ENCODE measurements at places on chromosomes 7 and 10.

- no peak for DNase-seq
Observed at GRCh38 chr10:63627881-63628296, 106.7 kb downstream of the REEP3 start.

GRCh38 chr10:71008150-71008549 is 119.8 kb upstream of the PCBD1 start:
- no peak for DNase-seq

GRCh38 chr7:139389091-139389490 is 29.4 kb downstream of the LUC7L2 start:
- DNase-seq = no peak

GRCh38 chr10:104117839-104118323 is 4.1 kb upstream of the SFR1 start:
- no peak for DNase-seq

DNA sequence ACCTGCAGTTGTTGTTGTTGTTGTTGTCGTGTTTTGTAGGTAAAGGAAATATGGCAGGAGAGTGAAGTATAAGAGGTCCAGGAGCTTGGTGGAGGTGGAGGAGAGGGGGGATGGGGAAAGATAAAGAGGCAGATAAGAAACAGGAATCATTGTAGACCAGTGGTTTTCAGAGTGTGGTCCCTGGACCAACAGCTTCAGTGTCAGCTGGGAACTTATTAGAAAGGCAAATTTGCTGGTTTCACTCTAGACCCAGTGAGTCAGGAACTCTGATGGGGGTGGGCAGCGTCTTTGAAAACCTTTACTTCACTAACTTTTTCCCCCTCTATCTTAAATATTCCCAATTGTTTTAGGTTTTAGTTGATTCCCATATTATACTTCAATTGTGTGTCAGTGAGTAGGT is 241.5 kb downstream of the AUTS2 start:
- DNase-seq = no peak

DNA sequence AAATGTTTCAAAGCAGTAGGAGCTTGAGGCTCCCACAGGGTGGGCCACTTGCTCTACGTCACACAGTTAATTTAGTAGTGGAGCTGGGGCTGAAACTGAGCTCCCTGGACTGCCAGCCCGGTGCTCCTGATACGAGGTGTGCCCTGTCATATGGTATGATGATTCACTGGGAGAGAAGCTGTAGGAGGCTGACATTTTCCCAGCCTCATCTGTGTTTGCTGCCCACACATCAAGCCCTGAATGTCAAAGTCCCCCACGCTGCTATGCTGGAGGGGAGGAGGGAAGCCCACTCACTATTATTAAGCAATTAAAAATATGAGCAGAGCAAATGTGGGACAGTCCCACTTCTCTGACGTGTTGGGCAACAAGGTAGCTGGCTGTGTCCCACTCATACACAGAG is 81.2 kb upstream of the SORCS3 start:
- DNase-seq = no peak

DNA sequence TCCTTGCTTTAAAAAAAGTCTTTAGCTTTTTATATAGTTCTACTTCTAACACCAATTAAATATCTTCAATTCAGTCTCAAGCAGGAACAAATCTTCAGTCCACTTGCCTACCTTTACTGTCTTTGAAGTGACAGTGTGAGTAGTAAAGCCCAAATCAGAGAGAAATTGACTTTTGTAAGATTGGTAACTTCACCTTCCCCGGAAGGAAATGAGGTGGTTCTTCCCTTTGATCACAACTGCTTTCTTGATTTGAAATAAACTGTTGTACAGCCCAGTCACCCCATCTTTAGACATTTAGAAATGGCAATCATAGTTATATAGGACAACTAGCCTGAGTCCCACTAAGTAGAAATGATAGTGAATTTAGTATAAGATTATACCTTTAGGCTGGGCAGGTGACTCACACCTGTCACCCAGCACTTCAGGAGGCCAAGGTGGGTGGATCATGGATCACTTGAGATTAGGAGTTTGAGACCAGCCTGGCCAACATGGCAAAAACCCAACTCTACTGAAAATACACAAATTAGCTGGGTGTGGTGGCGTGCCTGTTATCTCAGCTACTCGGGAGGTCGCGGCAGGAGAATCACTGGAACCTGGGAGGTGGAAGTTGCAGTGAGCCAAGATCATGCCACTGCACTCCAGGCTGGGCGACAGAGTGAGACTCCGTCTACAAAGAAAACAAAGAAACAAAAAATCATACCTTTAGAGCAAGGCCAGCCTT is 4.7 kb downstream of the FAS start:
- DNase-seq = no peak

DNA sequence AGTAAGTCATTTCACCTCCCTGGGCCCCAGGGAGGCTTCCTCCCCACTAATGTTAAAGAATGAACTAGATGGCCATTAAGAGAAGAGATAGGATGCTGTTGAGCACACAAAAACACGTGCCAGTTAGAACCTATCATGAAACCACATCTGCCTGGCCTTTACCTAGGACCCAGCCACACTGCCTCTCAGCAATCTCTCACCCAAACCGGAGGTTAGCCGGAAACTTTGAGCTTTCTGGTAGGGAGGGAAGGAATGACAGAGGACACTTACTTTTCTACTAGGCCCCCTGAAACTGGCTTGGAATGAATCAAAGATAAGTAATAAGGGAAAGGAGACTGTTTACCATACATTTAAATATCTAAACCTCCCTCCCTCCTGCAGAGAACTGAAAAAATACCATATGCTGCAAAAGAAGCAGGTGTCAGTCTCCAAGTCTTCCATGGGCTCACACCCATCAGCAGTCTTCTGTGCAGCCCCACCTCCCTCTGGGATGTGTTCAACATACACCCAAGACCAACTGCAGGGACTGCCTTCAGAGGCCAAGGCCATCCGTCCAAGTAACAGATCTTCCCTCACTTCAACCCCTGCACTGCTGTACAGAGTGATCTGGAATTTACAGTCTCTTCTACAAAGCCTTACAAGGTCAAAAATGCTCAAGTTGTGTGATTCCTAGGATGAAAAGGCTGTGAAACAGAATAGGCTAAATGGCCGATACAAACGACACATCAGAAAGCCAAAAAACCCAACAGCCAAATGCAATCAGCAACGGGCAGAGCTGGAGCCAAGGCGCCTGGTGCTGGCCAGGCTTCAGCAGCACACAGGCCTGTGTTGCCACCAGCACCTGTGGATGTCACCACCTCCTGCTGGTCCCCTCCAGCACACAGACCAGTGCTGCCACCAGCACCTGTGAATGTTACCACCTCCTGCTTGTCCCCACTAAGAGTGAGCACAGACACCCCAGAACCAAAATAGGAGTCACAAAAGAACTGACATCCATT is 42.4 kb downstream of the SORBS1 start:
- no peak for DNase-seq

DNA sequence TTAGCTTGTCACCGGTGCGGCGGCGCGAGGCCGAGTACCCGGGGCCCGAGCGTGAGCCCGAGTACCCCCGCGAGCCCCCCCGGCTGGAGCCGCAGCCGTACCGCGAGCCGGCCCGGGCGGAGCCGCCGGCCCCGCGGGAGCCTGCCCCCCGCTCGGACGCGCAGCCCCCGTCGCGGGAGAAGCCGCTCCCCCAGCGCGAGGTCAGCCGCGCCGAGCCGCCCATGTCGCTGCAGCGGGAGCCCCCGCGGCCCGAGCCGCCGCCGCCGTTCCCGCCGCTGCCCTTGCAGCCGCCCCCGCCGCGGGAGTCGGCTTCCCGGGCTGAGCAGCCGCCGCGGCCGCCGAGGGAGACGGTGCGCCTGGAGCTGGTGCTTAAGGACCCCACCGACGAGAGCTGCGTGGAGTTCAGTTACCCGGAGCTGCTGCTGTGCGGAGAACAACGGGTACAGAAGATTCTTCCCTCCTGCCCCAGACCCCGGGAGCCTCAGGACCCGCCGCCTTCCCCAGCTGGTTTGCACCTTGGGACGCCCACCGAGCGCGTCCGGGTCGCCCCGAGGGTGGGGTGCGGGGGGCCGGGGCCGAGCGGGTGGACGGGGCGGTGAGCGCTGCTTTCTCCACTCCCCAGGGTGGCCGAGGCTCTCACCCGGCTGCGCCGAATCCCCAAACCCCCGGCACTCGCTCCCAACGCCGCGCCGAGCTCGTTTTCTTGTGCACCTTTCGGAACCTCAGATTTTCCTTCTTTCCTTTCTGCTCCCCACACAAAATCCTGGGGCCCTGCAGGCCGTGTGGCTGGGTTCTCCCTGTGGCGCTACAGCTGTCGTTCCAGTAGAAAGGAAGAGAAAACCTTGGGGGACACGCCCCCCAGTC is 708 bp downstream of the UBN2 start:
- peak; percentile 1 for DNase-seq

DNA sequence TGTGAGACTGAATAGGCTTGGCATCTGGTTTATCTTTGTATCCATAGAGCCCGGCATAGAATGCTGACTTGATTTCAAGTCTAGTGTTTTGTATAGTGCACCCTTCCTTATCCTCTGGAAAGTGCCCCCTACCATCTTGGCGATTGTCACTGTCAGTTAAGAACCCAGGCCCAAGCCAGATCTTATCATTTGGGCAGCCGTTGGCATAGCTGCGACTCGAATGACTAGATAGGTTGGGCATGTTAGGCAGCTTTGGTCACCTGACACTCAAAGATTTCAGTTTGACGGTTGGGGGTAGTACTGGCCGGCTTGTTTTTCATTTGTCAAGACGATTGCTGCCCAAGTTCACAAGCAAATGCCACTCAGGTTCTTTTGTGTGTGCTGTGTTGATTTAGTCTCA is 6.6 kb downstream of the NIPSNAP2 start:
- DNase-seq = no peak

DNA sequence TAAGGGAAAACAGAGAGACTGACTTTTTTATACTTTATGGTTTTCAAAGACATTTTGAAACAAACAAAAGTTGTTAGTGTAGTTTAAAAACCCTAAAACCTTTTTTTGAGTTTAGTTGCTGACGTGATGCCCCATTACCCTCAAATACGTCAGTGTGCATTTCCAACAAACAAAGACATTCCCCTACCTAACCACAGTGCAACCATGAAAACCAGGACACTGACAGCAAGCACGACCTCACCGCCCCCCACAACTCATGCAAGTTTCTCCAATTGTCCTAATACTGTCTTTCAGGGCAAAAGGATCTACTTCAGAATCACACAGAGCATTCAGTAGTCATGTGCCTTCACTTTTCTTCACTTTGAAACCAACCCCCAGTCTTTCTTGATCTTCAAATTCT is 75.0 kb downstream of the WNT2 start:
- DNase-seq = no peak

- DNase-seq = no peak
Observed at GRCh38 chr7:78220754-78221153, 422.2 kb downstream of the PHTF2 start.

DNA sequence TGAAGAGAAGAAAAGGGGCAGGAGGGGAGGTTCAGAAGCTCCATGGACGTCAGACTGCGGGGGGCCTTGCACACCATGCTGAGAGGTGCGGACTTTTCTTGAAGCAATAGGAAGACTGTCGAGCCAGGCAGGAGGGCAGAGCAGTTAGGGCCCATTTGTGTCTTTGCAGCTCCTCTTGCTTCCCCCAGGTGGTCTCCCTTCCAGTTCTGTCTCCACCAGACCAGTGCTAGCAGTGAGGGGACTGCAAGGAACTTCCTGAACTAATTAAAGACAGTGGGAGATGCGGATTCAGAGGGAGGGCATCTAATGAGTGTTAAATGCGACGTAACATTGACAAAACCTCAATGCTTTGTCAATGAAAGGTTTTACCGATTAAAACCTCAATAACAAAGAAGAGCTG is 225.4 kb downstream of the USP6NL start:
- no peak for DNase-seq

GRCh38 chr7:158606671-158607424 is 19.2 kb upstream of the PTPRN2 start:
- DNase-seq = no peak

GRCh38 chr7:100544967-100545359 is 6.0 kb downstream of the AGFG2 start:
- no peak for DNase-seq

DNA sequence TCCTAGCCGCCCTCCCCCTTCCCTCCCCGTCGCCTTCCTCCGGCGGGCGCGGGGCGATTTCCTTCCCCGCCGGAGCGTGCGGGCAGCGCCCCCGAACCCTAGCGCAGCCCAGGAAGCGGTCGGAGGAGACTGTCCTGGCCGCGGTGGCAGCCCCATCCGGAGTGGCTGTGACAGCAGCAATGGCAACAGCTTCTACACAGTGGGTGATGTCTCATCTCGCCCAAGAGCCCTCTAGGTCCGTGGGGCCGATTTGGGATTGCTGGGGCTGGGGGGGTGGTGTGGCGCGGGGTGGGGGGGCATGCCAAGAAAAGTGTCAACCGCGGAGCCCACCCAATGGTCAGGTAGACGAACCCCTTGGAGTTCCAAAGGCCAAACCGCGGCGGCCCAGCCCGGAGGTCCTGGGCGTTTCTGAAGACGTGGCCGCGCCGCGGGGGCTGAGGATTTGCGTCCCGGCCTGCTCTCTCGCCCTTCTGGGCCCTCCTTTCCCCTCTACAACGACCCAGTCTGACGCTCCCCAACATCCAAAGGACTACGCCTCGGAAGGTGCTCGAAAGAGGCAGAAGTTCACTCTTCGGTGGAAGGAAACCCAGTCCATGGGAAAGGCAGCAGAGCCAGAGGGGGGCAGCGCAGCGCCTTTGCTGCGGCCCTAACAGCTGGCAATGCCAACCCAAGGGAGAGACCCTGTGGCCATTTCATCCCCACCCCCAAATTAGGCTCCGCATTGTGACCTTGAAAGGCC is 603 bp upstream of the TWIST1 start:
- no peak for DNase-seq

DNA sequence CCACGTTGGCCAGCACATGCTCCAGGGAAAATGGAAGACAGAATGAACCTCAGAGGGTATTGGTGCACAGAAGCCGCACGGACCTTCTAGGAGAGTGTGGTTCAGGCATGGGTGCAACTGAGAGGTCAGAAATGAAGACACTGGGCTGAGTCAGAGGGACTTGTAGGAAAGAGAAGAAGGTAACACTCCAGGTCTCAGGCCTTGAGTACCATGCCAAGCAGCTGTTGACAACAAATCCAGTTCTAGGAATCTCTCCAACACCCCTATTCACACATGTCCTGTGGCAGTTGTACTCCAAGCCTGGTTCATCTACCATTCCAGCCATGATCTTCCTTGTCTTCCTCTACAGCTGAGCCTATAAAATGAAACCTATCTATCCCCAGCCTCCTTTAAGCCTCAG is 251.6 kb downstream of the USP6NL start:
- no peak for DNase-seq

GRCh38 chr10:9613338-9614075 is 1404.2 kb upstream of the CELF2 start:
- no peak for DNase-seq

- DNase-seq = no peak
Observed at GRCh38 chr10:79130255-79130654, 61.5 kb downstream of the ZMIZ1 start.
